Left lobe of liver (tissue), 2 donors: ENCODE measurements at places on chromosomes 7 and 10.

- no peak for DNase-seq
Measured at GRCh38 chr10:71889388-71889987, 38.4 kb upstream of the PSAP start.

DNA sequence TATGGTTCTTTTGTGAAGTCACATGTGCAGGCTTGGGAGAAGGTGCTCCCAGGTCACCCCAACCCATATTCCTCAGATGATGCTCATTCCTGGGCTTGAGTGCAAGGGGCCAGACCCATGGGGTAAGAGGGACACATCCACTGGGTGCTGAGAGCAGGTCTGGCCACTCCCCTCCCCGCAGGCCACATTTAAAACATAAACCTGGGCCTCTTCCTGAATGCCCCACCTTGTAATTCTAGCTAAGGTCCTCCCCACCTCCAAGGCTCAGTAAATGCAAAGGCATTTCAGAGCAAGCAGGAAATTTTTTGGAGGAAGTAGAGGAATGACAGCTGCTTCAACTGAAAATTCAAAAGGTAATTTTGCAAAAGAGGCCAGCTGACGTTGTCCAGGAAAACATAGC lies 172.5 kb downstream of the ARHGAP21 start:
- no peak for DNase-seq

- DNase-seq: no peak
Measured at GRCh38 chr7:77959080-77959479, 160.5 kb downstream of the PHTF2 start.

DNA sequence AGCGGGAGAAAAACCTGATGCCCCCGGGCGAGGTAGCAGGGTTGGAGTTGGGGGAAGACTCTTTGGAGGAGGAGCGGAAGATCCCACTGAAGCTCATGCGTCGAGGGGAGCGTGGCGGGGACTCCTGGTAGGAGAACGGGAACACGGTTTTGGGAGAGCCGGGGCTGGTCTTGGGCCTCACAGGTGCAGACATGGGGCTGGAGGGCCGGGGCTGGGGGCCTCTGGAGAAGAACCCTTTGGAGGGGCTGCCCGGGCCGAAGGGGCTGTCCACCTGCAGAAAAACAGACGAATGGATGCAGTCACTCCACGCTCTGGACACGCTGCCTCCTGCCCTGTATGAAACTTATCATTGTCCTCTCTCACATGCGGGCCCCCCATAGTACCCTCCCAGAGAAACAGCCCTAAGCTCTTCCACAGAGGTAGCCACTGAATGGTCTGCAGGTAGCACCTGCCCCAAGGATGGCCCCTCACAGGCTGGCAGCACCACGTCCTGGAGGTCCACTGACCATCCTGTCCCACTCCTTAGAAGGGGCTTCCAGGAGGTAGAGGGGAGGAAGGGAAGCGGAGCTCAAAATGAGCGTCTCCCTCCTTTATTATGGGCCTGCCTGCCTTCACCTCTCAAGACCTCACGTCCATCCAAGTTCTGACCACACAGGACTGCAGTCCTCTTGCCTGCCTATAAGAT lies 95.6 kb downstream of the PRKAG2 start:
- no peak for DNase-seq

- no peak for DNase-seq
Measured at GRCh38 chr7:82270870-82271269, 172.7 kb downstream of the CACNA2D1 start.

GRCh38 chr7:12030116-12030515 lies 181.0 kb upstream of the TMEM106B start:
- DNase-seq: no peak

DNA sequence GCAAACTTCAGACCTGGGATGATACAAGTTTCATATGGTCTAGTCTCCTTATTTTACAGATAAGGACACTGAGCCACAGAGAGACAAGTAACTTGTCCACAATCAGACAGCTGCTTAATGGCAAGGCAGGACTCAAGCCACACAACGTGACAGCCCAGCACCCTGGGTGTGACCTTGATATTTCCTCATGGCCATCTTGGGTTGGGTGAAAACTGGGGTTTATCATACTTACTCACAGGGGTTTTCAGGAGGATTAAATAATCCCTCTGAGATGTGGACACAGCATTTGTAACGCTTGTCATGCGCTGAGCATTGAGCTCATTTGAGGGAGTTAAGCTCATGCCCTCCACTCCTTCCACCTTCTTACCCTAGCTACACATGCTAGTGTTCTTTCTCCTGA lies 58.0 kb downstream of the ABLIM1 start:
- no peak for DNase-seq

GRCh38 chr7:73623798-73624668 lies at the start of gene MLXIPL:
MLXIPL (minus strand) TSS chr7:73624522; CDS start chr7:73624492, 30 bp downstream.
- peak; percentile 95 for DNase-seq

DNA sequence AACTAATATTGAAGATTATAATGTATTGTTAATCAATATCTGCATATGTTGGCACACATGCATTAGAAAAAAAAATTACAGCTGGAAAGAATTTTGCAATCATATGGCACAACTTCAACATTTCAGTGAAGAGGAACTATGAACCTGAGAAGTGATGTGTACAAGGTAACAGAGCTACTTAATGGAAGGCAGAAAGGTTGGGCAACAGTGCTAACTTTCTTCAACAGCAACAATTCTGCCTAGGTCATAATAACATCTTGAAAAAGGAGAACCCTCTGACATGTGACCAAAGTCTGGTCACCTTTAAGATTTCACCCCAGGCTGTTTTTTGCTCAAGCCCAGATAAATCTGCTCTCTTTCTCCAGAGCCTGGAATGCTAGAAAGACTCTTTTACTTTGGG lies 47.9 kb upstream of the SKAP2 start:
- DNase-seq: no peak

- DNase-seq: peak; percentile 70
Measured at GRCh38 chr10:50622706-50623662, 772 bp downstream of the SGMS1 start.

- no peak for DNase-seq
Measured at GRCh38 chr10:97762816-97763215, 9.0 kb downstream of the SFRP5 start.

GRCh38 chr10:78717200-78717599 lies 351.6 kb upstream of the ZMIZ1 start:
- no peak for DNase-seq

DNA sequence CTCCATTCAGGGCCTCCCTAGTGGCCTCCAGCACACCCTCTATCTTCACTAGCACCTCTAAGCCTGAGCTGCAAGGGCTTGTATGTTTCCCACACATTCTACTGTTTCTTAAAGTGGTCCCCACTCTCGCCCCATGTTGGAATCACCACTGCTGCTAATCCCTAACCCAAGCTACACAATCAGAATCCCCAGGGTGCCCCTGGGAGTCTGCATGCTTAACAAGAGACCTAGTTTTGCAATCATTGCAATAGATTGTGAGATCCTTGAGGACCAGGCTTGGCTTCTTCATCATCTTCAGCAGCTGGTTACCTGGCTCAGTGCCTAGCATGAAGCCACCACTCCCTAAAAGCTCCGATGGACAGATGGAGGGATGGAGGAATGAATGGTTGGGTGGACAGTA lies 113.9 kb downstream of the MYOF start:
- no peak for DNase-seq

DNA sequence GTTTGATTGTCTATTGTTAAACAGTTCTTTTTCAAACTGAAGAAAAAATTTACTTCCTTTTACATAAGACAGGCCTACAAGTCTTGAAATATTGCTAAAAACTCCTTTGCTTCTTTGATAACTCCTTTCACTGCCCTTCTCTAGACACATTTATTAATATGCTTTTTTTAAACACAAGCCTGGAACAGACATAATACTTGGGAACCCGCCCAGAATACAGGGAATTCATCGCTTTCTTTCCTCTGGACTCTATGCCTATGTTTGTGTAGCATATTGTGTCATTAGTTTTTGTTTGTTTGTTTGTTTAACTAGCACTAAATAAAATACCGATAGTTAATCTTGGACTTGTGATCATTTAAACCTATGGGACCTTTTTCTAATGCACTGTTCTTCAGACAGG lies 42.4 kb upstream of the ABCB4 start:
- DNase-seq: no peak

DNA sequence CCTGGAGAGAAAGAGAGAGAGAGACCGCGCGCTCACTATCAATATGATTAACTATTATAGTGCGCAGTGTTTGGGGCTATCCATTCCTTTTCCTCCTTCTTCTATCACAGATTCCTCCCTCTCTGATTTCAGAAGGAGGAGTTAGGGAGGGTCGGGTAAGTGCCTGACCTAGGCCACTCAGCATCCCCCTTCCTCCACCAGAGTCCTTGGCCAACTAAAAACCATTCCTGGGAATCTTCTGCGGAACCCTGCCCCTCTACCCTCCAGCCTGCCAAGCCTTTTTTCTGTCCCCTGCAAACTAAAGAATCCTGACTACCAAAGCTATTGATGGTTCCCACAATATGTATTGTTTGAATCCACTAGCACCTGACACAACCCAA lies 256.2 kb upstream of the NFE2L3 start:
- DNase-seq: no peak

DNA sequence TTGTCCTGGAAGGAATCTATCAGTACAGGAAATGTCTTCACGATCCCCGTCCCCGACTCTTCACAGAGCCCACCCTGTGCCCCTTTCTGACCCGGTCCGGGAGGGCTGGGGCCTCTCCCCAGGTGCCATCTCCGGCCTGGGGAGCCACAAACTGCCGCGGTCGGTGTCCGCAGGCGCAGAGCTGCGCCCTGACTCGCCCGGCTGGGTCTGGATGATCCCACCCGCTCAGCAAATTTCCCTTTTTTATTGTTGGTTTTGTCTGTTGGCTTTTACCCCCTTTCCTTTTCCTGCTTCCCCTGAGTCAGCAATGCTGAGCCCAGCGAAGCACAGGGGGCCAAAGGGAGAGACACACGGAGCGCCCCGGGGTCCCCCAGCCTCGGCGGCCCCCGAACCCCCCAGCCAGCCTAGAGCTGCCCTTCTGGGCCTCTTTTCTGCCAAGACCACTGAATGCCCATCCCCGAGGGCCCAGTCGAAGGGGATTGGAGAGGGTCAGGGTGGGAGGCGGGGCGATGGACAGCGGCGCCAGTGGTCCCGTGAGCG lies 30.9 kb downstream of the LEP start:
- no peak for DNase-seq

DNA sequence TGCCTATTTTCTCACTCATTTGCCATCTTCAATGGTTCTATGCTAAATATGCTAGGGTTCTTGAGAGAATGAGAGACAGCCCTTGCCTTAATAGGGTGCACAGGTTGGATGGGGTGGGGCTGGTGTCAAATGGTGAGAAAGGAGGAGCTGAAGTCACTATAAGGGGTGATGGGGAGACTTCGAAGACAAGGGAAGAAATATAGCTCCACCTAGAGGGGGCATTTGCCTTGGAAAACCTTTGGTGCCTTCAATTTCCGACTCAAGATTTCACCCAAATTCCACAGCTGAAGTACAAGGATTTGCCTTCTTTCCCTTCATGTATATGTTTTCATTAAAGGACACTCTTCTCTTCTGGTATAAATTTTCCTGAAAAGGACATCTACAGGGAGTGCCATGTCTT lies 5.6 kb downstream of the PTN start:
- no peak for DNase-seq

- no peak for DNase-seq
Measured at GRCh38 chr10:69332278-69333010, 54.1 kb downstream of the HK1 start.

GRCh38 chr7:23120106-23120505 lies 14.5 kb downstream of the KLHL7 start:
- no peak for DNase-seq

GRCh38 chr7:157547611-157548010 lies 210.8 kb downstream of the DNAJB6 start:
- DNase-seq: no peak
